Activated T-helper 1 cell treated with anti-CD3 and anti-CD28 coated beads, Interleukin-12 subunit alpha, Interleukin-12 subunit beta, Interleukin-2, Interleukin-4 antibody, amounts not matched to agents 30 ng/mL and 10 ng/mL and 1 ng/mL, durations not matched to agents 14 hours and 24 hours and 36 hours (primary cell): ENCODE measurements at places on chromosomes 1 and 21. TPM values are rescaled to one million over a fixed set of nuclear protein-coding genes. Genes with fewer than 3 reads are reported as not detected.

- H3K27ac ChIP-seq: no peak overlapping the region
- H3K27me3 ChIP-seq: no peaks in the 10 kb centered on the region
- no peaks in the 10 kb centered on the region for H3K4me1 ChIP-seq
- peaks cover 36% of the 10 kb centered on the region for H3K36me3 ChIP-seq
- no peak for DNase-seq
- no peak overlapping the region for H3K4me3 ChIP-seq
Observed at GRCh38 chr1:9744106-9744799, 79.5 kb downstream of the CLSTN1 start.

DNA sequence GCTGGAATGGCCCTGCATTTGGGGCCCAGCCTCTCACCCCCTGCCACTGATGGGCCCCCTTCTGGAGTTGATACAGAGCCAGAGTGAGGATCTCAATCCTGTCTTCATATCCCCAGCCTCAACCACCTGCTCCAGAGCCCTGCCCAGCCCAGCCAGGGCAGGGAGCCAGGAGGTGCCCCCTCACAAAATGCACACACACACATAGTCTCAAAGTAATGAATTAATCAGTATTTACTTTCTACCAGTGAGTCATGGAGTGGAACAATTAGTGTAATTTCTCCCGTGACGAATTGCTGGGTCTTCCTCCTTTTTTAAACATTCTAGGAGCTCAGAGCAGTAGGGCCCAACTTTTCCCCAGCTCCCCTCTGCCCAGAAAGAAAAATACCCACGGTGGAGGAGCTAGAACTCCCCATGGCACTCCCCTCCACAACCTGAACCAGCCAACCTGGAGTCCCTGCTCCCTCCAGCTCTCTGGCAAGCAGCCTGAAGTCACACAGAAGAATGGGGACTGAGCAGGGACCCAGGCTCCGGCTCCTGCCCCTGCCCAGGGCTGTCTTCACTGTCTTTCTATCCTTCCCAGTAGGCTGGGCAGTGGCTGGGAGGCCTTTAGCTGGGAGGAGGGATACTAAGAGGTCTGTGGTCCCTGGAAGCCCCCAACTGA is 29.3 kb downstream of the SDC3 start:
- no peaks in the 10 kb centered on the region for H3K4me1 ChIP-seq
- H3K4me3 ChIP-seq: no peak overlapping the region
- no peak overlapping the region for H3K27ac ChIP-seq
- no peaks in the 10 kb centered on the region for H3K36me3 ChIP-seq
- peaks cover 18% of the 10 kb centered on the region for H3K27me3 ChIP-seq
- DNase-seq: no peak

DNA sequence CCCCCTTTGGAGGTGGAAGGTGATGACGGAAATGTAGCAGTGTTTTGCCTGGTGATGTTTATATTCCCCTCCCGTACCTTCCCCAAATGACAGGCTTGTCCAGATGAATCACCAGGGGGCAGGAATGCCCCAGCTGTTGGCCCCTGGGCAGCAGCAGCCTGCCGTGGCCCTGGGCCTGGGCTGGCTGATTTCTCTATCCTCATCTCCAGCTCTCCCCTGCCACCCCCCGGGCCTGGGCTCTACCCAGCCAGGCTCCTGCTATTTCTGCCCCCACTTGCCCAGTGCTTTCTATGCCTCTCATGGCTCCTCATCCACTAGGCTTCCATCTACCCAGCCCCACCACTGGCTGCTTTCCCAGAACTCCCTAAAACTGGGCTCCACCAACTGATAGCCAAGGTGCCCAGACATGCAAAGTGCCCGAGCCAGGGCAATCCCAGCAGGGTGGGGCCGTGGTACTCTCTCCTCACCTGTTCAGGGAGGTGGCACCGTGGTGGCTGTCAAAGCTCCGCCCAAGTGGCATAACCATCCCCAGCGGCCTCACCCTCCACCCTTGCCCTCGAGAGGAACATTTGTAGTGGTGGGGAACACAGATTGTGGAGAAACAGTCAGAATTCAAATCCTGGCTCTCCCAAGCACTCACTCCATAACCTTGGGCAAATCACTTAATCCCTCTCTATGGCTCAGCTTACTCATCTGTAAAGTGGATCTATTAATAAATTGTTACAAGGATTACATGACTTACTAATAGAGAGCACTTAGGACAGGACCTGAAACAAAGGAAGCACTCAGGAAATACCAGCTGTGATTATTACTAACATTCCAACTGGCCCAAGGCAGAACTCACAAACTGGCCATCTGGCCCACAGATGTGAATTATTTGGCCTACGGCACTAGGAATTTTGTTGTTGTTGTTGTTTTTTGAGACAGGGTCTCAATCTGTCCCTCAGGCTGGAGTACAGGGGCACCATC is 12.8 kb upstream of the ECE1 start:
- H3K4me1 ChIP-seq: peaks cover 58% of the 10 kb centered on the region
- no peak overlapping the region for H3K4me3 ChIP-seq
- no peaks in the 10 kb centered on the region for H3K27me3 ChIP-seq
- DNase-seq: no peak
- peaks cover 8% of the 10 kb centered on the region for H3K36me3 ChIP-seq
- H3K27ac ChIP-seq: no peak overlapping the region

DNA sequence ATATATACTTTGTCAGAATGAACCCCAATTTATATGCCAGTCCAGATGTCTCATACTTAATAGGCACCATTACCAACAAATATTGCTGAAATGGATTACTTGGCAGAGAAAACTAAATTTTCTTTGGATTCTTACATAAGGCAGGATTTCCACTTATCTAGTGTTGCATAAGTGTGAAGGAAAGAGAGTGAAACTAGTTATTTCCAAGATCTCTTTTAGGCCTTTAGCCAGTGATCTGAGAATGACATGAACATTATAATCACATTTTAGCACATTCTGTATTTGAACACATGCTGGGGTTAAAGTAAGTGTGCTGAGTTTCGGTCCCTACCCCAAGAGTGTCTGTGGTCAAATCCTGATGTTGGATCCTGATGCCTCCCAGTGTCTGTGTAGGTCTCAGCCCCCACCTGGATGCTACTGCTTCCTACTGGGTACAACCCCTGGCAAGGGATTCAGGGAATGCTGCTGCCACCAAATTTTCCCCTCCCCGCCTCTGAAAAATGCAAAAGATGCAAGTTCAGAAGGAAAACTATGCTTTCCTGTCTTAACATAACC is 11.2 kb downstream of the DDAH1 start:
- peaks cover 12% of the 10 kb centered on the region for H3K27me3 ChIP-seq
- H3K4me1 ChIP-seq: no peaks in the 10 kb centered on the region
- no peaks in the 10 kb centered on the region for H3K36me3 ChIP-seq
- no peak overlapping the region for H3K27ac ChIP-seq
- no peak for DNase-seq
- no peak overlapping the region for H3K4me3 ChIP-seq

DNA sequence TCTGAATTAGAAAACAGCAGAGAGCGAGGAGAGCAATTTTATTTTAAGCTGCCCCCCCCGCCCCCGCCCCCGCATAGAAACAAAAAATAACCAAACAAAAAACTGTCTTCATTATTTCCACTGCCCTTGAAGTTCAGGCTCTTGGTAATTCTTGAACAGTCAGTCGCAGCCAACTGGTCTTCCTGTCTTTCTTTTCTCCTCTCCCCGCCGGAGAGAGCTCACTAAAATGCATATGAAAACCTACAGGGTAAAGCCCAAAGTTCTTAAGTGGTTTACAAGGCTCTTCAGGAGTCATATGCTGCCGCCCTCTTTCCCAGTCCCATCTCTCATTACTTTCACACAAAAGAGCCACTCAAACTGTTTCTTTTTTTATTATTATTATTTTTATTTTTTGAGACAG is 1.1 kb upstream of the ANKRD35 start:
- peaks cover 25% of the 10 kb centered on the region for H3K4me1 ChIP-seq
- H3K4me3 ChIP-seq: peak overlapping the region; percentile 51
- H3K27me3 ChIP-seq: peaks cover 32% of the 10 kb centered on the region
- no peak for DNase-seq

DNA sequence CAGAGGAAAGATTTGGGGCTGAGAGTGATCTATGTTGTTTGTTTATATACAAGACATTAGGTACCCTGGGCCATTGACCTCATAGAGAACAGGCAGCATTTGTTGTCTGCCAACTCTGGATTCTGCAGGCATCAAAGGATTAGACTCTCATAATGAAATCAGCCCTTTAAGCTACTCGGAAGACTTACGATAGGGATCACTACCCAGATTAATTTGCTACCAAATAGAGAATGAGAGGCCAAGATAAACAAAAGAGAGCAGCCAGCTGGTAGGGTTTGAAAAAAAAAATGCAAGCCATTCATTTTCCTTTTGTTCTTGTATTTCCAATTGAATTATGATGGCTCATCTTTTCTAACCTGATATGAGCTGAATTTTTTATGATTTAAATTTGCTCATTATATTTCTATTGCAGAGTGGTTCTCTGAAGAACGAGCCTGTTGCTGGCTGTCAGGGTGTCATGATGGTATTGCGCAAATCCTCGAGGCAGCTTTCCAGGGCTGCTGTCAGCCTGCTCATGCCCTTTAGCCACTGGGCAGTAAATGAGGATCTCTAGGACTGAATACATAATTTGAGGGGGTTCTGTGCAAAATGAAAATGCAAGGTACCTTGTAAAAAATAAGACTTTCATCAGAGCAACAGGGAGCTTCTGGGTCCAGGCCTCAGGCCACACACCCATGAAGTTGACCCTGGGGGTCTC is 116.4 kb upstream of the KCNJ15 start:
- H3K27me3 ChIP-seq: peaks cover 9% of the 10 kb centered on the region
- no peak overlapping the region for H3K4me3 ChIP-seq
- H3K36me3 ChIP-seq: no peaks in the 10 kb centered on the region
- H3K4me1 ChIP-seq: no peaks in the 10 kb centered on the region

DNA sequence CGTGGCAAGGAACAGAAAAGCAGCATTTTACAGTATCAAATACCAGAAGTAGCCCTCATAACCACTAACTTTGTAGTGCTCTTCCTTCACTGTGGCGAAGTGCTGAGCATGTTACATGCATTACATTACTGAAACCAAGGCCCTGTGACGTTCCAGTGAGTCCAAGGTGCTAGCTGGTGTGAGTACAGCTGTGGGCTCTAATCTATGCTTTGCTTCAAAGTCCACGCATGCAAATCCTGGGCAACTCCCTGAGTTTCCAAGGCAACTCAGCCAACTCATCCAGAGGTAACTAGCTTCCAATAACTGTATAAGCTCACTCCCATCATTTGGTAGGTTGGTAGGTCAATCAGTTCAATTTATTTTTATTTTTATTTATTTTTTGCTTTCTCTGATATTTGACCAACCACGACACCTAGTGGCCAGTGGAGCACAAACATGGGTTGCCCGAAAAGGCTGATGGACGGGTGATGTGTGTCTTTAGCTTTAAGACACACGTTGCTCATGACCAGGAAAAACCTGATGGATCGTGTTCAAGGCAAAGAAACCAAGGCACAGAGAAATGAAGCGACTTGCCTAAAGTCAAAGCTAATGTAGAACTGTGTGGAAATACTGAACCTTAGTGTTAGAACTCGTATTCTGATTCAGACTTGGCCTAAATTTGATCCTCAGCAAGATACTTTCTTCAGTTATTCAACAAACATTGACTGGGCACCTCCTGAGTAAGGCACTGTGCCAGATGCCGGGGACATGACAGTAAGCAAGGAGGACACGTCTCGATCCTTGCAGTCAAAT is 73.0 kb downstream of the GNG12 start:
- H3K27me3 ChIP-seq: peaks cover 27% of the 10 kb centered on the region
- H3K36me3 ChIP-seq: no peaks in the 10 kb centered on the region
- H3K4me3 ChIP-seq: no peak overlapping the region
- no peak overlapping the region for H3K27ac ChIP-seq

GRCh38 chr1:231139125-231139649 is 22.7 kb upstream of the TRIM67 start:
- H3K4me1 ChIP-seq: peaks cover 10% of the 10 kb centered on the region
- DNase-seq: no peak
- peaks cover 8% of the 10 kb centered on the region for H3K27me3 ChIP-seq
- H3K36me3 ChIP-seq: no peaks in the 10 kb centered on the region
- no peak overlapping the region for H3K4me3 ChIP-seq

DNA sequence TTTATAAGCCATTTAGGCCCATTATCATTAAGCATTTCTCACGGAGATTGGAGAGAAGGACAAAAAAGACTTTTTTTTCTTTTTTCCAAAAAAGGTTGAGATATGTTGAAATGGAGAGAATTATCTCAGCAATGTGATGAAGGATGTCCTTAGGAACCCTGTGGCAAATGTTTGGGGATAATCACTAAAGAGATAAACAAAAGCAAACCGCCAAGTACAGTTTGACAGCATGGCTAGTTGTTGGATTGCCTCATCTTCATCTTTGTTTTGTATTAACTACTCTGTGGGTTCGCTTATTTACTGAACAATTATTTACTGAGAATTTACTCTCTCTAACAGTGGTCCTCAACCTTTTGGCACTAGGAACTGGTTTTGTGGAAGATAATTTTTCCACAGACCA is 97.4 kb upstream of the HP1BP3 start:
- H3K4me3 ChIP-seq: no peak overlapping the region
- no peaks in the 10 kb centered on the region for H3K4me1 ChIP-seq
- DNase-seq: no peak
- no peak overlapping the region for H3K27ac ChIP-seq

GRCh38 chr21:35488946-35489345 is 439.8 kb upstream of the RUNX1 start:
- no peaks in the 10 kb centered on the region for H3K36me3 ChIP-seq
- no peak overlapping the region for H3K27ac ChIP-seq
- no peak overlapping the region for H3K4me3 ChIP-seq
- H3K27me3 ChIP-seq: peaks cover 13% of the 10 kb centered on the region

- no peaks in the 10 kb centered on the region for H3K27me3 ChIP-seq
- H3K4me1 ChIP-seq: no peaks in the 10 kb centered on the region
- no peaks in the 10 kb centered on the region for H3K36me3 ChIP-seq
- no peak overlapping the region for H3K4me3 ChIP-seq
Observed at GRCh38 chr1:96643519-96643918, 78.1 kb upstream of the PTBP2 start.

- no peak for DNase-seq
- no peaks in the 10 kb centered on the region for H3K27me3 ChIP-seq
- no peak overlapping the region for H3K4me3 ChIP-seq
- H3K4me1 ChIP-seq: no peaks in the 10 kb centered on the region
- H3K27ac ChIP-seq: no peak overlapping the region
Observed at GRCh38 chr1:163744301-163744887, 422.6 kb downstream of the NUF2 start.

DNA sequence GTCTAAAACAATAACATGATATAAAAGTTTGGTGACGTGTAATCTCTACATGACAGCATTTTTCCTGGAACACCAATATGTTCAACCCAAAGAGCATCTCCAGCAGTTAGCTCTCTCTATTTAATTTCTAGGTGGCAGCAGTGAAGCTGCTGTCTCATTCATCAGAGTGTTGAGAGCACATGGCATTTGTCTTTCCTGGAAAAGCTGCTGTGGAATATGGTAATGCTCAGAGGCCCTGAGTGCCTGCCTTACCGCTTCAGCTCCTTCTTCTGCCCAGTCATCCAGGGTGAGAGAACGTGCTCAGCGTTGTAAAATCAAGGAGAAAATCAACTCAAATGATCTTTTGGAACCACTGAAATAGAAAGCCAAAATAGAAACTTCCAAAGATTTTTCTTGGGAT is 640.7 kb downstream of the ADGRL2 start:
- H3K4me3 ChIP-seq: no peak overlapping the region
- no peaks in the 10 kb centered on the region for H3K4me1 ChIP-seq
- no peaks in the 10 kb centered on the region for H3K36me3 ChIP-seq
- H3K27me3 ChIP-seq: no peaks in the 10 kb centered on the region

Gene OR6N1
- not detected in 2 replicates for total RNA-seq

Gene OR2L5
- not detected in 2 replicates for total RNA-seq

Gene ERG
- not detected in 2 replicates for total RNA-seq

Gene CCDC30
- 1.0 and 1.9 TPM in 2 replicates for total RNA-seq
